ENCODE measurements at places on chromosomes 6 and 20.

DNA sequence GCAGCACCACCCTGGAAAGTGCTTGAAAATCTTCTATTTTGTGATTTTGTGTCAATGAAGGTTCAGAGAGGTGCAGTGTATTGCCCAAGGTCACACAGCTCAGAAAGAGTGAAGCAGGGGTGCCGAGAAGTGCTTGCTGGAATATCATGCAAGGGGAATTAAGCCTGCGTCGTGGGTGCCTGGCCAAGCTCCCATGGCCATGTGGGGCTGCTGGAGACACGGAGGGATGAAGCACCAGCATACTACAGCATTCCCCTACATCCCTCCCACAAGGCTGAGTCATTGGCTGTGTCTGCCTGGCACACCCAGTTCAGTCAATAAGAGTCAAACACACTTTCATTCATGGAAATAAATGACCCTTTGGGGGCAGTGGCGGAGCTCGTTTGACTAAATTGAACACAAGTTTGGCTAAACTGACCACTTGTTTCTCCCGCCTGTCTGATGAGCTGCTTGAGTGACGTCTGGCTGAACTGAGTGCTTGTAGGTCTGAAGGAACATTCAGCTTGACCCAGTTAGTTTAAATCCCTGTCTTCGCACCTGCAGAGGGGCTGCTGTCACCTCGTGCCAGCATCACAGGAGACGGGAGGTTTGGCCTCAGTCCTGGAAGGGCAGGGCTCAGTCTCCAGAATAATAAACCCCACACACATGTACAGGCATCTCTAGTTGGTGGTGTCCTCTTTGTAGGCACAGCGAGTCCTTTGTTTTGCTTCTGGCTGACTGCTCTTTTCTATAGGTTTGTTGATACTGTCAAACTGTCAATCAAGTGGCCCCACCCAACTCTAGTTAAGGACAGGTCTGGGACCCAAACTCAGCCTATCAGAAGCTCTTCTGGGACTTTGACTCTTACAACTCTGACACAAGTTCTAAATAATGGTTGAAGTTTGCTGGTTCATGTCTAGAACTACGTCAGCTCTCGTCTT lies 8.4 kb upstream of the TGM2 start:
- no peak for DNase-seq

DNA sequence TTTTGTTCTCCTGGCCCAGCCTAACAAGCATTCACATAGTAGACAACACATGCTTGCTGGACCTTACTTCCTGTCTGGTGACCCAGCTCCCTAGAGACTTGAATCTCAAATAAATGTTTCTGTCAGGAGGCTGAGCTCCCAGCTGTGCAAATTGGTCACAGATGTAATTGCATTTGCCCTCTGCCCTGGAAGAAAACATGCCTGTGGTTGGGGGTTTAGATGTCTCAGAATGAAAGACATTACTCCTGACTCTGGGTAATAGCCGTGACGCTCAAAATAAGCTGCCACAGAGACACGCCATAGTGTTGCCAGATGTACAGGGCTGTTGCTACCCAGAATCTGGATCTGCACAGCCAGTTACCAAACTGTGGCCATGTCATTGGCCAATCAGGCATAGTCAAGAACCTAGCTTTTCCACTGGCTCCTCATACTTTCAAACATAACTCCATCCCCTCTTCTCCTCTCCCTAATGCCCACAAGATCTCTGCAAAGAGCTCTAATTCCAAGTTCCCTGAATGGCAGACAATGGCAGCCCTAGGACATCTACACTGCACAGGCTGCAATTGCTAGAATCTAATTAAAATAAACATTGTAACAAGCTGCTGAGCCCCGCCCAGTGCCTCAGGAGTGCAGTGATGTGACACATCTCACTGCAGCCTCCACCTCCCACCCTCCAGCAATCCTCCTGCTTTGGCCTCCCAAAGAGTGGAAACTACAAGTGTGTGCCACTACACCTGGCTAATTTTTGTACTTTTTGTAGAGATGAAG lies 32.8 kb upstream of the GMPR start:
- no peak for DNase-seq

GRCh38 chr6:160799801-160800506 lies 97.9 kb downstream of the PLG start:
- no peak for DNase-seq

DNA sequence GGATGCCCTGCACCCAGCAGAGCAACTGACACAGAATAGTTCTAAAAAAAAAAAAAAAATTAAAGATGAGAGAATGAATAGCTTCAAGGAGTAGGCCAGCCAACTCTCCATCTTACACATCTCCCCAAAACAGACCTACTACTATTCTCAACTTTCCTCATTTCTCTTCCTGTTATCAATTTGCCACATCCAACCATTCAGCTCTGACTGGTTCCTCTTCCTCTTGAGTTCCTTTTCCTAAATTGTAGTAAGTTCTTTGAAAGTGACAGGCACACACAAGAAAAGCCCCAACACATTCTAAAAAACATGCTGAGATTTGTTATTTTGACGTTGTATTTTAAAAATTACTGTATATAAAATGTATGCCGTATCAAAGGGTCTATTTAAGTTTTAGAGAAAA lies 117.2 kb downstream of the PDSS2 start:
- no peak for DNase-seq

DNA sequence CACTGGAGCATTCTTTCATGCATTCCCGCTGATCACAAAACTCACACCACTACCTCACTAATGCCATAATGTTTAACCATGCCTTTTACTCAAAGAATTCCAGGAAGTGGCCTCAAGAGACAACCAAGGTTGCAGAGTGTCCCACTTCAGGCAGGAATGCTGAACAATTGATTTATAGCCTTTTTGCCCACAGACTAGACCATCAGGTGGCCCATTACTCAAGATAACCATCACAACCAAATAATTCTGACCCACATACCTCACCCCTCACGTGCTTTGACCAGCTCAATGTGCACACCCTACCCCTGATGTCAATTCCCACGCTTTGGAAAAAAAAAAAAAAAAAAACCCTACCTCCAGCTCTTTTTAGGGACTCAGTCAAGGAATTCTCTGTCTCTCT lies 220.6 kb upstream of the UFL1 start:
- DNase-seq: no peak

DNA sequence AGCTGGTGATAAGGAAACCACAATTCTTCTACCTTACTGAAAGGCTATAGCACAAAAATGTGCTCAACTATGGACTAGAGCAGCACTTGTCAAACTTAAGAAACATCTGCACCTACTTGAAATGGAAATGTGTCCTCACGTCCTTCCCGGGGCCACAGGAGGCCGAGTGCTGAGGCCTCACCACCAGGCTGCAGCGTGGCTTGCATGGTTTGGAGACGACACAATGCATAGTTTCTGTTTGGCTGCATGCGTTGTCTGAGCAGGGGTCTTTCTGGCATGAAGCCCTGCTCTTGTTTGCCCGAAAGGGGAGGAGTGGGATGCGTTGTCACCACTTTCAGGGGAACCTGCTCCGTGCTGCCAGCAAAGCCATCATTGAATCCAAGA lies 228.8 kb downstream of the TTLL2 start:
- DNase-seq: no peak

DNA sequence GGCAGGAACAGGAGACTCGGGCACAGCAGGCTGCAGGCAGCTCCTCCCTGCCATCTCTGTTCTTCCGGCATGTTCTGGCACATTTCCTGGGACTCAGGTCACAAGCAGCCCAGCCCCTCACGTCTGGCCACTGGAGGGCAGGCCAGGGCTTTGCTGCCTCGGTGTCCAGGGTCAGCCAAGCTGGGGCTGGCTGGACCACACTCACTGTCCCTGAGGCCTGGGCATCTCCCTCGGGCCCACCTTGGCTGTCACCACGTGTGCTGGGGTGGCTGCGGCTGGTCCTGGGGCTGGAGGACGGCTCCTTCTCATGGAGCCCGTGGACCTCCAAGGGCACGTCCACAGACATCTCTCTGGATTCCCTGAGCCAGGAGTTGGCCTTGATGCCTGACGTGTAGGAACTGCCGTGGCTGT lies 18.5 kb downstream of the FRMD1 start:
- no peak for DNase-seq

All from activated CD4-positive, alpha-beta T cell treated with anti-CD3 and anti-CD28 coated beads, Interleukin-2, Interleukin-4, amounts not matched to agents 100 ng/mL and 50 ng/mL, durations not matched to agents 16 hours and 8 hours (primary cell).